ENCODE measurements at places on chromosomes 3 and 15.

GRCh38 chr3:127299276-127299675, 11.4 kb upstream of the PRR20G start:
- H3K27me3 ChIP-seq: peaks cover 3% of the 10 kb centered on the region
- no peaks in the 10 kb centered on the region for H3K4me1 ChIP-seq
- no peak for DNase-seq

- H3K4me1 ChIP-seq: peaks cover 17% of the 10 kb centered on the region
- no peak overlapping the region for H3K4me3 ChIP-seq
- H3K36me3 ChIP-seq: no peaks in the 10 kb centered on the region
- DNase-seq: peak; percentile 79
- no peaks in the 10 kb centered on the region for H3K27me3 ChIP-seq
Measured at GRCh38 chr15:39462691-39463090, 118.2 kb upstream of the THBS1 start.

GRCh38 chr15:71182522-71182921, 67.3 kb downstream of the THSD4 start:
- H3K27me3 ChIP-seq: no peaks in the 10 kb centered on the region
- no peaks in the 10 kb centered on the region for H3K4me1 ChIP-seq
- no peak overlapping the region for H3K27ac ChIP-seq
- DNase-seq: no peak
- no peak overlapping the region for H3K4me3 ChIP-seq

DNA sequence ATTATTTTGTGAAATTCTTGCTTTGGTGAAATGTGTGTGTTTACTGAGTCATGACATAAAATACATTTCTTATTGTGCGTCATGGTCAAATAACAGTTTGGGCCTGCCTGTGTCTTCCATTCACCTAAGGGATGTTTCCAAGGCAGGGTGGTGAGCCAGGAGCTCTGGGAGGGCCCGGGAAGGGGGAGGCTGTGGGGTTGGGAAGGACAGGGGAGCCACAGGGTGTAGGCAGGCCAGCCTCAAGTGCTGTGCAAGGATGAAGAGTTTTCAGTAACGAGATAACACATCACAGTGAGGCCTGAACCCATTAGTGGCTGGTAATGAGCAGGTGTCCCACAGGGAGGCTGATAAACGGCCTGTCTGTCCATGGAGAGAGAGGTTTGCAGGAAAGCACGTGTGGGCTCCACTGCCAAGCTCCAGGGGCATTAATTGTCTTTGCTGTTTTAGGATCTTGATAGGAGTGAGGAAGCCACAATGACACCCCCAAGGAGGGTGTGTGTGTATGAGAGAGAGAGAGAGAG, 35.6 kb upstream of the SEC13 start:
- DNase-seq: peak; percentile 64
- H3K27me3 ChIP-seq: no peaks in the 10 kb centered on the region
- no peak overlapping the region for H3K4me3 ChIP-seq
- no peaks in the 10 kb centered on the region for H3K36me3 ChIP-seq

DNA sequence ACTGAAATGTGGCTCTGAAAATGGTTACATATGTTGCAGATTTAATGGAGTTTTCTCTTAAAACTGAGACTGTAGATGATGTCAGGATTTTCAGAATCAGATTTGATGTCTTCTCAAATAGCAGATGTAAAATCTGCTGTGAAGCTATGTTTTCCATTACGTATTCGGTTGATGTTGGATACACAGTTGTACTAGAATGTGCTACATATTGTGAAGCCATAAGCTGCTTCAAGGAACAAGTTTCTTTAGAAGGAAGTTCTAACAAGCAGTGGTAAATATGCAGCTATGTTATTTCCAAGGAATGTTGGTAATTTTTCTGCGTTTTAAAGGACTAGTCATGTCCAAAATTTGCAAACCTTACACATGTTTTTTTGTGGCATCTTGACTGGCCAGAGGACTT, 197.7 kb downstream of the RBMS3 start:
- H3K27me3 ChIP-seq: no peaks in the 10 kb centered on the region
- no peak overlapping the region for H3K27ac ChIP-seq
- no peak overlapping the region for H3K4me3 ChIP-seq
- peak; percentile 49 for DNase-seq
- peaks cover 2% of the 10 kb centered on the region for H3K4me1 ChIP-seq

DNA sequence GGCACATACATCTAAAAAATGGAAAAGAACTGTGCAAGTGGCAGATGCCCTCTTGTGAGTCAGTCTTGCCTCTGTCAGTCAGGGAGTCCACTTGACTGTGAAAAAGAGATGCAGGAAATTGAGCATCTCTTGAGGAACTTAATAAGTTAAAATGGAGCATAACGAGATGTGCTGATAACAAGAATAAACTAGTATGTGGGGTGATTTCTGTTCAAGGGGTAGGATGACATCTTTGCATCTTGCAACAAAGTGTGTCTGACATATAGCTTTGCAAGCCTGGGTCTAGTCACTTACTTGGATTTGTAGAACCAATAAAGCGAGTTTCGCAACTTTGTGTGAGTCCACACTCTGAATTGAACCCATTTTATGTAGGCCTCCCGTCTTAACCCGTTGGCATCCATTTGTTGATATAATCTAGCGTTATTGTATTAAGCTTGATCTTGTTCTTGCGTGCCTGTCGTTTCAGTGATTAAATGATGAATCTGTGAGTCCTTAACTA, 2.2 kb downstream of the USP3 start:
- H3K27ac ChIP-seq: no peak overlapping the region
- no peak for DNase-seq
- no peak overlapping the region for H3K4me3 ChIP-seq

DNA sequence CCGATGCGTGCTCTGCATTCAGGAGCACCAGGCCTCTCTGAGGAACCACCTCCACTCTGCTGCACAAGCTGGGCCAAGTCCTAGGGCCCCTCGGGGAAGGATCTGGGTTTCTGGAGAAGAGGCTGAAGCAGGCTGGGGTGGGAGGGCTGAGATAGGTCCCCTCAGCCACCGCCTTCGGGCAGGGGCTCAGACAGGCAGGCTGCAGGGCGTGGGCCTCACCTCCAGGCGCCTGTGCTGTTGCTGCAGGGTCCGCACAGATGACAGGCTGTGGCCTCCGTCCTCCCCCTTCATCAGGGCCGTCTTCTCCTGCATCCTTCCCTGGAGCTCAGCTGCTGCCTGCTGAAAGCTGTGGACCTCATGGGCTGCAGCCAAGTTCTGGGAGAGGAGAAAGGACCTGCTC, 15.2 kb downstream of the PLA2G4B start:
- H3K27me3 ChIP-seq: peaks cover 23% of the 10 kb centered on the region
- no peaks in the 10 kb centered on the region for H3K36me3 ChIP-seq
- no peak for DNase-seq
- H3K27ac ChIP-seq: no peak overlapping the region

- H3K27me3 ChIP-seq: no peaks in the 10 kb centered on the region
- no peak overlapping the region for H3K27ac ChIP-seq
- H3K4me3 ChIP-seq: no peak overlapping the region
- no peaks in the 10 kb centered on the region for H3K36me3 ChIP-seq
- DNase-seq: peak; percentile 84
Measured at GRCh38 chr3:122668930-122669730, 11.5 kb upstream of the PARP14 start.

DNA sequence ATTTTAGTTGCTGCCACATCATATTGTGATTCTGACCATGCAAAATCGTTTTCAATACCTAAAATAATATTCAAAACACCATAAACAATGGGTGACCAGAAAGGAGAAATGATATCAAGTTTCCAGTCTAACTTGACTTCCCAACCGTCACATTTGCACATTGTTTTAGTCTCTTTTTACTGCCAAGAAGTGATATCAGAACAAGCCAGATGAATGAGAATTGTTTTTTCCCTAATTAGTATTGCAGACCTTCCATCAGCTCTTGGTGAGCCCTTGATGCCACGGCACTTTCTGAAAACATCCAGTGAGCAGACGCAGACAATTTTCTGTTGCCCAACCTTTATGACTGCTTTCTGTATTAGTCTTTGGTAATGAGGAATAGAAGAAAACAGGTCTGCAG, 62.5 kb downstream of the SPATA16 start:
- no peak overlapping the region for H3K27ac ChIP-seq
- H3K4me3 ChIP-seq: no peak overlapping the region
- H3K4me1 ChIP-seq: no peaks in the 10 kb centered on the region
- no peaks in the 10 kb centered on the region for H3K36me3 ChIP-seq
- DNase-seq: no peak

GRCh38 chr3:15207836-15208504, 1.9 kb downstream of the CAPN7 start:
- no peak overlapping the region for H3K27ac ChIP-seq
- peaks cover 7% of the 10 kb centered on the region for H3K36me3 ChIP-seq
- H3K4me3 ChIP-seq: peak overlapping the region; percentile 27

DNA sequence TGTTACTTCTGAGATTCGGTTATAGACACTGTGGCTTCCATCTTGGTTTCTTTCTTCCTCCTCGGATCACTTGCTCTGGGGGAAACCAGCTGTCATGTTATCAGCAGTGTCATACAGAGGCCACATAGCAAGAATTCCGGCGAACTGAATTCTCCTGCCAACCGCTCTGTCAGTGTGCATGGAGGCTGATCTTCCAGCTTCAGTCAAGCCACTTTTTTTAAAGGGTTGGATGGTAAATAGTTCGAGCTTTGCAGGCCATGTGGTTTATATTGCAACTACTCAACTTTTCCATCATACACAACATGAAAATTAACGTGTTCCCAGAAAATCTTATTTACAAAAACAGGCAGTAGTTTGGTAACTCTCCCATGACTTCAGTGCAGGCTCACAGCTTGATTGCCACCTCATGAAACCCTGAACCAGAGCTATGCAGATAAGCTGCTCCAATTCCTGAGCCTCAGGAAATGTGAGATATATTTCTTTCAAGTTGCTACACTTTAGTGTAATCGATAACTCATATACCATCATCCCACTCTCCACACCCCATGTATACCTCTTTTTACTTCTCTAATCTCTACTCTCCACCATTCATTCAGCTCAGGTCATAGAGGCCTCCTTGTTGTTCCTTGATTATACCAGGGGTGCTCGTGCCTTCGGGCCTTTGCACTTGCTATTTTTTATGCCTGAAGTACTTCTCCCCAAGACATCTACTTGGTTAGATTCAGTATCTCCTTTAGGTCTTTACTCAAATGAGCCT, 7.2 kb downstream of the RPL22L1 start:
- no peak overlapping the region for H3K4me3 ChIP-seq
- H3K36me3 ChIP-seq: peaks cover 14% of the 10 kb centered on the region
- no peak overlapping the region for H3K27ac ChIP-seq
- DNase-seq: peak; percentile 34
- 0 out of 2 replicates have a peak, but pooled peaks cover 2% of the 10 kb centered on the region for H3K4me1 ChIP-seq

GRCh38 chr3:188646592-188646991, 492.6 kb downstream of the LPP start:
- H3K27me3 ChIP-seq: no peaks in the 10 kb centered on the region
- H3K4me3 ChIP-seq: no peak overlapping the region
- H3K4me1 ChIP-seq: peaks cover 7% of the 10 kb centered on the region
- peaks cover 2% of the 10 kb centered on the region for H3K36me3 ChIP-seq
- peak; percentile 26 for DNase-seq
- H3K27ac ChIP-seq: no peak overlapping the region

- H3K4me1 ChIP-seq: peaks cover 9% of the 10 kb centered on the region
- no peaks in the 10 kb centered on the region for H3K27me3 ChIP-seq
- no peaks in the 10 kb centered on the region for H3K36me3 ChIP-seq
- no peak overlapping the region for H3K4me3 ChIP-seq
Measured at GRCh38 chr3:36942638-36943248, 2.1 kb downstream of the TRANK1 start.

GRCh38 chr15:91737151-91737818, 116.2 kb upstream of the SLCO3A1 start:
- no peak overlapping the region for H3K4me3 ChIP-seq
- no peaks in the 10 kb centered on the region for H3K36me3 ChIP-seq
- H3K4me1 ChIP-seq: no peaks in the 10 kb centered on the region
- DNase-seq: no peak
- H3K27ac ChIP-seq: no peak overlapping the region
- no peaks in the 10 kb centered on the region for H3K27me3 ChIP-seq

- peak; percentile 88 for DNase-seq
- H3K27ac ChIP-seq: no peak overlapping the region
- H3K4me1 ChIP-seq: no peaks in the 10 kb centered on the region
- no peaks in the 10 kb centered on the region for H3K36me3 ChIP-seq
Measured at GRCh38 chr15:35603301-35603700, 57.3 kb upstream of the DPH6 start.

GRCh38 chr3:106249159-106249558, 380.3 kb upstream of the CBLB start:
- H3K4me3 ChIP-seq: no peak overlapping the region
- peak; percentile 81 for DNase-seq
- no peaks in the 10 kb centered on the region for H3K4me1 ChIP-seq
- H3K36me3 ChIP-seq: no peaks in the 10 kb centered on the region
- no peak overlapping the region for H3K27ac ChIP-seq

DNA sequence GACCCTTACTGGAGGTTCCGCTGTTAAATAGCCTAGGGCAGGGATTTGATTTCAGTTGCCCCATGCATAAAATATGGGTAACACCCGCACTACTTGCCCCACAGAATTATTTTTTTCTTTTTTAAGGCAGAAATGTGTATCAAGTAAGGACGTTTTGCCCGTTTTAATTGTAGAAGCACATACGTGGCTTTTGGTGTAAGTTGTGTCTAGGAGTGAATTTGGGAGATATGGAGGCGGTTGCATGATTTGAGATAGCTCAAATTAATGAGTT, 636 bp upstream of the LRRC58 start:
- H3K4me3 ChIP-seq: peak overlapping the region; percentile 80
- DNase-seq: no peak
- peak overlapping the region; percentile 86 for H3K27ac ChIP-seq
- H3K27me3 ChIP-seq: peaks cover 6% of the 10 kb centered on the region

DNA sequence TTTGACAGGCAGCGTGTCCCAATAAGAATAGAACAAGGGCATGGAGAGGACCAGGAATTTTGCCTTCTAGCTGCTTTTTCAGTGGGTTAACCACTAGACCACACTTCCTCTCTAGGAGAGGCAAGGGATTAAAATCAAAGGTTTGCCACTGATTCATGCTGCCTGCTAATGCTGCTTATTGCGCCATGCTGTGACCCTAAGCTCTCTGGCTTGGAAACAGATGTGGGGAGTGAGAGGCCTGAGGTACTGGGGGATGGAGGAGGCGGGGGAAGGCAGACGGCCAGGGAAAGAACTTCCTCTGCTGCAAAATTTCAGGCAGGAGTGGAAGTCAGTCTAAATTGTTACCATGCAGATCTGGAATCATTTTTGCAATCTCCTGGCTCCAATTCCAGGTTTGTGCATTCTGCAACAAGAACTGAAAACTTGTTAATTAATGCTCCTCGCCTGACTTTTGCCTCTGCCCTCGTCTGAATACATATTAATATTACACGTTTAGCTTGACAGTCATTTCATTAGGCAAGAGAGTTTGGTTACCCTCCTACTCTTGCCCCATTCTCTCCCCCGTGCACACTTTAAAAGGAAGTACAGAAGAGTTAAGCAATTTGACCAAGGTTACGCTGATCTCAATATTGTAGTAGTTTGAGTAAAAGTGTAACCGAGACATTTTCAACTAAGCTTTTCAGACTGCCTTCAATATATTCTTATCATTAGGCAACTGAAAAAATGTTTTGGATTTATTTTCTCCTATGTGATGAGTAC, 121.7 kb upstream of the SPRED1 start:
- H3K27me3 ChIP-seq: no peaks in the 10 kb centered on the region
- DNase-seq: peak; percentile 98
- H3K27ac ChIP-seq: peak overlapping the region; percentile 54
- no peaks in the 10 kb centered on the region for H3K36me3 ChIP-seq
- H3K4me1 ChIP-seq: peaks cover 4% of the 10 kb centered on the region

All from IMR-90 (cell line).